Stimulated activated CD4-positive, alpha-beta T cell treated with anti-CD3 and anti-CD28 coated beads, TNF-alpha, amount 100 ng/mL, for 48 hours (primary cell): ENCODE measurements at places on chromosomes 1 and 21.

GRCh38 chr1:83500987-83501591, 497.8 kb downstream of the TTLL7 start:
- no peak for DNase-seq

DNA sequence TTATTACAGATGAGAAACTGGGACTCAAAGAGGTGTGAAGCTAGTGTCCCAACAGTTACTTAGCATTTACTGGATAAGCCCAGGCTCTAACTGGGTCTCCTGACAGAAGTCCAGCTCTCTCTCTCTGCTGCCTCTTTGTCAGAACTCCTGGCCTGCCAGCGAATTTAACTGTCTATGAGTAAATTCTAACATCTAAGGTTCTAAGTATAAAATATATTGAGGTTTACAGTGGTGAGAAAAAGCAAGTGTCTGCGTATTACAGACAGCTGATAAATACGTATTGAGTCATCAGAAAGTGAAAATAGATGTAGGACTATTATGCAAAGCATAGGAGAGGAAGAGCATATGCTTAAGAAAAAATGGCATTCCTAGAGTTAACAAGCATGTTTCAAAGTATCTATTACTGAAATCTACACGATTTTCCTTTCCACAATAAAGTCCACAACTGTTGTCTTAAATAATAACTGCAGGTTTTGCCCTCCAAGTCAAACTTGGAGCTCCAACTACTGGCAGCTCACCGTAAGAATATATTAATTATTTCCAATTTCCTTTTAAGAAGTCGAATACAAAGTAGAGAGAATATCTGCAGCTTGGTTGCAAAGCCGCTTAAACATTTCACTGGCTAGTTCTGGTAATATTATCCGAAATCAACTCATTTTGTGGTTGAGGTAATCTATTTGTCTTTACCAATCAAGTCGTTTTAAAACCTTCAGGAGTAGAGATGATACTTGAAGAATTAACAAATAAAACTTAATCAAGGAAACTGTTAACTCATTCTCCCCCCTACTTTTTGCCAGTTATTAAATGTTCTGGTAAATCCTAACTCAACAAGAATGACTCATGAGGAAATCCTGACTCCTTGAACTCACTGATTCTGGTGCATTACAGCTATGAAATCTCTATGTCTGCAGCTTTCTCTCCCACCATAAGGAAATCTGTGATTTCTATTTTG, 1.4 kb upstream of the RGS2 start:
- no peak for DNase-seq

- no peak for DNase-seq
These were observed 91.8 kb upstream of the NGF start for GRCh38 chr1:115429884-115430283.

- no peak for DNase-seq
These were observed 171.4 kb downstream of the CAMTA1 start for GRCh38 chr1:6956488-6957159.

GRCh38 chr1:219477861-219478260, 135.0 kb downstream of the ZC3H11B start:
- DNase-seq, result no peak

GRCh38 chr1:184892116-184892515, 82.2 kb downstream of the NIBAN1 start:
- no peak for DNase-seq

- no peak for DNase-seq
These were observed 2.6 kb upstream of the TNFRSF9 start for GRCh38 chr1:7943251-7943650.

- no peak for DNase-seq
These were observed 193.6 kb upstream of the KAZN start for GRCh38 chr1:14404862-14405301.
